ENCODE measurements at places on chromosomes 5 and 9.

DNA sequence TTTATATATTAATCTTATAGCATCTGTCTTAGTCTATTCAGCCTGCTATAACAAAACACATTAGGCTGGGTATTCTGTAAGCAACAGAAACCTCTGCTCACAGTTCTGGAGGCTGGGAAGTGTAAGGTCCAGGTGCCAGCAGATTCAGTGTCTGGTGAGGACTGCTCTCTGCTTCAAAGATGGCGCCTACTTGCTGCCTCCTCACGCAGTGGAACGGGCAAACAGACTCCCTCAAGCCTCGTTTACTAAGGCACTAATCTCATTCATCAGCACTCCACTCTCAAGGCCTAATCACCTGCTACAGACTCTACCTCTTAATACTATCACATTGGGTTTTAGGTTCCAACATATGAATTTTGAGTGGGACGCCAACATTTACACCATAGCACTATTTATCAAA, 5.2 kb upstream of the TBC1D2 start:
- no peak for DNase-seq

GRCh38 chr5:1652873-1653697, 129.3 kb upstream of the LPCAT1 start:
- peak; percentile 57 for DNase-seq

DNA sequence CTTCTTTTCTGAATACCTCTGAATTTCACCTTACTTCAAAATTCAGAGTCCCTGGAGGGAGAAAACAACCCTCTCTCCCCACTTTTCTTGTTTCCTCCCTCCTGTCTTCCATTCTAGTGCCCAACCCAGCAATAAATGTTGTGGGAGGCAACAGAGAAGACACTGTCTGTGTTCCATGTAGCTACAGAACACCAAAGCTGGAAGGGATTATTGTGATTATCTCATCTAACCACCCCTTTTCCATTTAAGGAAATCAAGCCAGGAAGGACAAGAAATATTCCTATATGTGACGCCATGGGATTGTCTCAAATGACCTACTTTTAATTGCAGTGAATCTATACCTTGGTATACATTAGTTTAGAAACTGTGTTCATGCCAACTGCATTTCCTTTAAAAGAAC, 476.6 kb upstream of the TNC start:
- DNase-seq = peak; percentile 10

- no peak for DNase-seq
These were observed 26.9 kb downstream of the CSNK1G3 start for GRCh38 chr5:123538670-123539459.

DNA sequence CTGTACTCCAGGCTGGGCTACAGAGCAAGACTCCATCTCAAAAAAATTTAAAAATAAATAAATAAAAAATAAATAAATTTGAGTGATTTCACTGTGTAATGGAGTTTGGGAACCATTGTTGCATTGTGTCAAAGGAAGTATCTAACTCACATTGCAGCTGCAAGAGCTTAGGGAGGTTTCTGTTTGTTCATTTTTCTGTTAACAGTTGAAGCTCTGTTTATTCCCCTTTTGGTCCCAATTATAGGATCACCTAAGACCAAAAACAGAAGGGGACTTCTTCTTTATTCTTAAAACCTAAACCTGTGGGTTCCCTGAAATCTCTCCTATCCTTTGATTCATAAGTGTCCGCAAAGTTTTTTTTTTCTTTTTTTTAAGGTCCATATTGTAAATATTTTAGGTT, 28.6 kb upstream of the PCAT7 start:
- DNase-seq = no peak

DNA sequence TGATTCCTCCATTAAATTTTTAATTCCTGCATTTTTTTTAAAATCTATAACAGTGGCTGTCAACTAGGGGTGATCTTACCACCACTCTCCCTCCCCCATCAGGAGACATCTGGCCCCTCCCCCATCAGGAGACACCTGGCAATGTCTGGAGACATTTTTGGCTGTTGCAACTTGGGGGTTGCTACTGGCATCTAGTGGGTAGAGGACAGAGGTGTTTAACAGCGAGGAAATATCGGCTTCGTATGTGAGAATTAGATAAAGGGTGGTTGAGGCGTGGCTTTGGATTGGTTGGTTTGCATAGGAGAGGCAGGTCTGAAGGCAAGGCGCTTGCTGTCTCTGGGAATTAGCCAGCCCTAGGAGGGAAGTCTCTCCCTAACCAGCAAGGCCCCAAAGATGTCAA, 10.5 kb downstream of the CDHR2 start:
- no peak for DNase-seq

DNA sequence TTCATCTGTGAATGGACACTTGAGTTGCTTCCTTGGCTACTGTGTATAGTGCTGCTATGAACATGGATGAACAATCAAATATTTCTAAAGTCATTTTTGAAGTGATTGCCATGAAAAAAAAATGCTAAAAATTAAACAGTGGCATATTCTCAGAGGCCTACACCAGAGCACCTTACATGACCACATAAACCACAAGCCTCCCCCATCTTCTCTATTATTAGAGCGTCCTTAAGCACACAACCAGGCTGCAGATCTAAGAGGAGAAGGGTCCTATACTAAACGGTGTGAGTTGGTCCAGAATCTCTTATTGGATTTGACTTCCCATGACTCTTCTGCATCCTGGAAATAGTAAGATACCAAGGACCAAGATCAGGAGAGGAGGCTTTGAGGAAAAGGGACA, 34.3 kb downstream of the PCA3 start:
- DNase-seq = no peak
